Central memory CD4-positive, alpha-beta T cell (primary cell): ENCODE measurements at places on chromosomes 7 and 10.

- no peak for DNase-seq
These were observed 378.8 kb upstream of the ETV1 start for GRCh38 chr7:14368285-14368684.

GRCh38 chr10:110737886-110738634 is 93.9 kb downstream of the RBM20 start:
- no peak for DNase-seq

DNA sequence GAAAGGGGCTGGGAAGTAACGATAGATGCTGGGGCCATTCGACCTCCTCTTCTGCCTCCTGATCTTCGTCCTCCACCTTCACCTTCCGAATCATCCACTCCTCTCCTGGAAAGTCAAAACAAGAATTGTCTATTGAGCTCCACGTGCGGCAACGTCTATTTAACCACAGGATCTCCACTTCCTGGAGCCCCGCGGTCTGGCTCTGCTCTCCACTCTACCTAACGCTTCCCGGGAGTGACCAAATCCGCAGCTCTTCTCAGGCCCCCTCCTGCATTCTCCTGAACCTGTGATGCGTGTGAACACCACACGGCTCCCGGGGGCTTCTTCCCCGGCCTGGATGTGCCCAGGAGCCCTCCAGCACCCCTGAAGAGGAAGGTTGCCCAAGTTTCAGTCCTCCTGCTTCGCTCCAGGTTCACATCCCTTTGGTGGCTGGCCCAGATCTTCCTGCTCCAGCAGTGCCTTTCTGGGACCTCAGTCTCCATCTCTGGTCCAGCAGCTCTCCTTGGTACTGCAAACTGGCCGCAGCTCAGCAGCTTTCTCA is 7.2 kb downstream of the ZNF467 start:
- DNase-seq: no peak

GRCh38 chr10:5975641-5976473 is 1.5 kb downstream of the IL15RA start:
- peak; percentile 59 for DNase-seq

DNA sequence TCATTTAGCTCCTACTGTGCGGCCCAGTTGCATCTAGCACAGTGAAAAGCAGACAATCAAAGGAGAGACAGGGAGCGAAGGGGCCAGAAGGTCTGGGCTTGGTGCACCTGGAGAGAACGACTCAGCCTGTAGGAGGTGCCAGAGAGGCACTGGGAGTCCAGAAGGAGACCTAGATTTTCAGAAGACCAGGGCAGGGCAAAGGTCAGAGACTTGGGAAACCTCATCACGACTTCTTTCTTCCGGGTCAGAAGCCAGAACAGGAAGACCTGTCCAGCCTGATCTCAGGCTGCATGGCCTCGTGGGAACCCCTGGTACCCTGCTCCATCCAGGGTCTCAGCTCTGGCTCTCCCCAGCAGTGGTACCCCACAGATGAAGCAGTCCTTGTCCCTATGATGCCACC is 5.2 kb downstream of the AGAP3 start:
- no peak for DNase-seq

GRCh38 chr7:13336227-13336626 is 648.8 kb downstream of the ARL4A start:
- no peak for DNase-seq

DNA sequence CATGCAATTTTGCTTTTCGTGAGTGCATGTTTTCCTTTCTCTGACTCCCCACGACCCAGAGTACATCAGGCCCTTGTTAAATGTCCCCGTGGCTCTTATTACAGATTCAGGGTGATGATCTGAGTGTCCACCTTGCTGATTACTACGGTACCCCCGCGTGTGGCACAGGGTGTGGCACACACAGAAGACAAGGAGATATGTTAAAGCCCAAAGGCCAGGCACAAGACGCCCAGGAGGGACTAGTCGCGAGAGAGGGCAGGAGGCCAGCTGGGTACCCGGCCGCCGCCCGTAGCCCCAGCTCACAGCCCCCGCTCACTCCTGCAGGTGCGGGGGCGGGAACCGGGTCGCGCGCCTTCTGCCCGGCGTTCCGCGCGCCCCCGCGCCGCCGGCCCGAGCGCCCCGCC is 281 bp upstream of the EXOC6 start:
- no peak for DNase-seq

GRCh38 chr7:47351233-47352154 is 230.4 kb downstream of the TNS3 start:
- DNase-seq: no peak

DNA sequence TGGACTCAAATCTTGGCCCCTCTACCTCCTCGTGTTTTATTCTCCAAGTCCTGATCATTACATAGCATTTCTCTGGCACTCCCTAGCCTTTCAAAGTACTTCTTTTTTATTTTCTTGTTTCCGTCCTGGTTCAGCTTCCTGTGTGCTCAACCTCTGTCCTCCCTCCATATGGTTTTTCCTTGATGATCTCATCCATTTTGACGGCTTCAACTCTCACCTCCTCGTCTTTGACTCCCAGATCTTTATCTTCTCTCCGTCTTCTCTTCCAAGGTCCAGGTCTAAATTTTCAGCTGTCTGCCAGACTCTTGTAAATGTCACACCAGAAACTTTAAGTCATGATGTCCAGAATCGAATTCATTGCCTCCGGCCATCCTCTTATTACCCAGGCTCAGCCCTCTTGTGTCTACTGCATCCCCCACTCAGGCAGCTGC is 23.3 kb upstream of the GFRA1 start:
- no peak for DNase-seq

DNA sequence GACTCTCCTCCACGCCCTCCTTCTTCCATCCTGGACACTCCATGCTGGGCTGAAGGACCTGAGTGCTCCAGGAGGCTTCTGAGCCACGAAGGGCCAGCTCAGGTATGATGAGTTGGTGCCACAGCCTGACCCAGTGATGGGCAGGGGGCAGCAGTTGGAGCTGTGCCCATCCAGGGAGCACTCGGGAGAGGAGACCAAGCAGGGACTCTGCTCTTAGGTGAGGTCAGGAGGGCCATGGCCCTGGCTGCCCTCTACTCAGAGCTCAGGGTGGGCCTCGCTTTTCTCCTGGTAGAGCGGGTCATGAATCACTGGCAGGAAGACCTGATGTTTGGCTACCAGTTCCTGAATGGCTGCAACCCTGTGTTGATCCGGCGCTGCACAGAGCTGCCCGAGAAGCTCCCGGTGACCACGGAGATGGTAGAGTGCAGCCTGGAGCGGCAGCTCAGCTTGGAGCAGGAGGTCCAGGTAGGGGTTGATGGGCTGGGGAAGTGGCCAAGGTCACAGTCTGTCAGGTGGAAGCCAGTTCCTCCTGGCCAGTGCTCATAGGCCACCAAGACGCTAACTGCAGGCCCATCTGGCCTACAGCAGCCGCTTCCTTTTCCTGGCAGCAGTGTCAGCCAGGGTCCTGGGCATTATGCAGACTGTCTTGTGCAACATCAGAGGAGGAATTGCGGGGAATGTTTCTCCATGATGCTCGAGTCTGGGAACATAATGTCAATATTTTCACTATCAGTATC is 50.8 kb downstream of the ALOX5 start:
- no peak for DNase-seq

DNA sequence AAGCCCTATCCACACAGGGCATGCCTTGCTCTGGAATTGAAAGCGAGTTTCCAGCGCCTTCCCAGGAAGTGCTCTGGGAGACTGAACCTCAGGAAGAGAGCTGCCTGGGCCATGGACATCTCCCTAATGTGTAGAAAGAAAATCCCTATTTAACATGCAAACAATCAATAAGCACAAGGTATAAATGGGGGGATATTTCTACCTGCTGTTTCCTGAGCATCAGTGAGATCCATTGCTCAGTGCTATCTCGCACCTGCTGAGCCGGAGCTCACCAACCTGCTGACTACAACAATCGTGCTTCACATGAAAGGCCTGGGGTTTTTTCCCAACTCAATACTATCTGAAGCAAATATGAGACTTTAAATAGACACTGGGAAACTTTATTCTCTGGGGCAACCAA is 584.0 kb downstream of the GLRX3 start:
- no peak for DNase-seq

DNA sequence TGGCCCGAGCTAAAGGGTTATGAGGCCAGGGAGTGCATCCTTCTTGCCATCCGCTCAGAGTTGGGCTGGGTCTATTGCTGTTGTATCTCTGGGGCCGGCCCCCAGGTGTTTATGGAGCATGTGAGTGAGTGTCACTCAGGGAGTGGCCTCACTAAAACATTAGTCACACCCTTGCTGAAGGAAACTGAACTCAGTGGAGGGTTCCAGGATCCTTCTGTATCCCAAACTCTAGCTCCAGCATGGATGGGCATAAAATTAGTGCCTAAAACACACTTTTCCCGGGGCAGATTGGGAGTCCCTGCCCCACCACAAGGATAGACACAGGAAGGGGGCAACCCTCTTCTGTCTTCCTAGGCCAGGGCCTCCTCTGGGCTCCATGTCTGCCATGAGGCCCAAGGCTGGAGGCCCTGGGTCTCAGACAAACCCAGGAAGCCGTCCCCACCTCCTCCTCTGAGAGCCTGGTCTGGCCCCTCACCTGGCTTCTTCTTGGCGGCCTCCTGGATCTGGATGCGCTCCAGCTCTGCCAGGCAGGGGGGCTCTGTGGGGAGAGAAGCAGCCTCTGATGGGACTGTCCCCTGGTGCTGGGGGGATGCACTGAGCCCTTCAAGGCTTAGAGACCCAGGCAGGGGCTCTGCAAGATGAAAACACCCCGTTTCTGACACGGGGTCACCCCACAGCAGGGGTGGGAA is 24.5 kb downstream of the SPOCK2 start:
- DNase-seq: no peak

- DNase-seq: no peak
These were observed 11.2 kb downstream of the CTBP2 start for GRCh38 chr10:125149036-125149679.

GRCh38 chr7:135919071-135919841 is 57.9 kb downstream of the MTPN start:
- no peak for DNase-seq

GRCh38 chr7:18473119-18473518 is 22.4 kb upstream of the HDAC9 start:
- no peak for DNase-seq

GRCh38 chr7:23004247-23004520 is 9.7 kb downstream of the HYCC1 start:
- no peak for DNase-seq

GRCh38 chr10:78577712-78578111 is 491.1 kb upstream of the ZMIZ1 start:
- no peak for DNase-seq

- no peak for DNase-seq
These were observed 136.6 kb upstream of the SHH start for GRCh38 chr7:155948845-155949244.

GRCh38 chr7:64775289-64775688 is 18.9 kb upstream of the ZNF138 start:
- no peak for DNase-seq

- no peak for DNase-seq
These were observed 102.0 kb downstream of the NRF1 start for GRCh38 chr7:129713544-129713943.

DNA sequence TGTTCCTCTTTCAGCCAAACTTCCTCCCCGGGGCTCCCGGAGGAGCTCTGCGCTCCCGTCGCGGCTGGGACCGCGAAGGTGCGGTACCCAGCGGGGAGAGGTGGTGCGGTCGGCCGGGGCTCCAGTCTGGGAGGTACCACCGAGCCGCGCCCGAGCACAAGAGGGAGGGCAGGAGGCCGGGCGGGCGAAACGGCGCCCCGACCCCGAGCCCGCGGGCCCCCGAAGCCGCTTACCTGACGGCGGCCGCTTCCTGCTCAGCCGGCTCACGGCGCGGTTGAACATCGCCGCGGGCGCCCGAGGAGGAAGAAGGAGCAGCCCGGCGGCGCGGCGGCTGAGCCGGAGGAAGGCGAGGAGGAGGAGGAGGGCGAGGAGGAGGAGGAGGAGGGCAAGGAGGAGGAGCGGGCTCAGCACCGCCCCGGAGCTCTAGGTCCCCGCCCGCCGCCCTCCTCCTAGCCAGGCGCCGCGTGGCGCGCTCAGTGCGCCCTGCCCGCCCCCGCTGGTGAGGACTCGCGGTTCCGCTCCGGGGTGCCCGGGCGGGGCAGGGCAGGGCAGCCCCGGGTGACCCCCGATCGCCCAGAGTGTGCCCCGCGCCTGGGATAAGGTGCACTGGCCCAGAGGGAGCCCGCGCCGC is at the start of gene RGS10:
Gene RGS10, minus strand, starts transcription at position 363 of the 631 bp plus-strand sequence. Its CDS starts 81 bp downstream, at position 282.
- peak; percentile 76 for DNase-seq

GRCh38 chr7:136717910-136718557 is 150.4 kb upstream of the CHRM2 start:
- no peak for DNase-seq

DNA sequence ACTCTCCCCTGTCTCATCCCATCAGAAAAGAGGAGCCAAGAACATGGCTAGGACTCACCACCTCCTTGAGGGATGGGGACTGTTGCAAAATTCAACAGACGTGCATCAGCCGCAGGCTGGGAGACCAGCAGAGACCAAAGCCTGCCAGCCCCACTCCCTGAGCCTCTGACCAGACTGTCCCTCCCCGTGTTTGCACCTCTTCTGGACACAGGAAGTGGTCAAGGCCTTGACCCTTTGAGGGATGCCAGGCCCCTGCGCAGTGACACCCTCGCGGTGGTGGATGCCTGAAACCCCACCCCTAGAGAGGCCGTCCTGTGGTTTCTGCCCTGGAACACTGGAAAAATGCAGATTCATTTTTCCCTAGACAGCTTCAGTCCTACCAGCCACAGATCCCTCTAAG is 128.4 kb upstream of the TCF7L2 start:
- DNase-seq: no peak

DNA sequence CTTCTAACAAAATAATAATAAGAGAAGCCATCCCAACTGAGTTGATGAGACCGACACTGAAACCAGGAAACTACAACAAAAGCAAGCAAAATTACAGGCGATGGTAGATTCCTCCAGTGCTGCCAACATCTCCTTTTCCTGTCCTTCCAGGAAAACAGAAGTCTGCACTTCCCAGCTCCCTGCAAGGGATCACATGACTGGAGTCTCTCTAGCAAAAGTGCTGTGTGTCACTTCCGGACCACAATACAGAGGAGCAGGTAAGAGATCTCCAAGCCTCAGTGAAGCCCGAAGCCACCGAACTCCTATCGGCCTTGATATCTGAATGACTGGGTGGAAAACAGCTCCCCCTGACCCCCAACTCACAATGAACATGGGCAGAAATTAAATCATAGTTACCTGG is 63.2 kb downstream of the SMURF1 start:
- DNase-seq: no peak

GRCh38 chr7:49344556-49344955 is 420.2 kb downstream of the CDC14C start:
- DNase-seq: no peak

GRCh38 chr10:131000743-131001142 is 310.8 kb downstream of the TCERG1L start:
- DNase-seq: no peak

DNA sequence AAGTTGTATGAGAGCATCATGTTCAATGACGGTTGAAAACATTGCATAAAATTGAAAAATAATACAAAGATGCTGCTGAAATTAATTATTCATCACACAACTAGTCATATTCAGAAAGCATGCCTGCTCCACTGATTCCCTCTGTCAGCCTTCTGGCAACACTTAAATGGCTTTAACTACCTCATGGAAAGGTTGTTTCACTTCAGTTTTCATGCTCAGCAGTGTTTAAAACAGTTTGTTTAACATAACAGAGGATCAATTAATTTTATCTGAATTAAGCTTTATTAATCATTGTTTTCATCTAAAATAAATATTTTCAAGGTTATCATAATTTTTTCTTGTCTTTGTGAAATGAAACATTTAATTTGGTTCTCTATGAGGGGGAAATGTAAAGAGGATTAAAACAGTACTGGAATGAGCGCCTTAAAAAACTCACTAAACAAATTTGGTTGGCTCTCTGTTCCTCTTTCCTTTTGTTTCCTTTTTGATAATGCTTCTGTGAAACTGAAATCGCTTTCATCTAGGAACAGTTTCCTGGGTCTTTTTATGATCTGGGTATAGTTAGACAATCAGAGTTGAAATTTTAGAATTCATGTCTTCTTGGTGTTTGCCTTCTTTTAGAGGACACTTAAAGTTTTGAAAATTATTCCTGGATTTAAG is 427.4 kb downstream of the SH2D4B start:
- DNase-seq: no peak
